RWPE2 (cell line): ENCODE measurements at places on chromosomes 13 and 19.
A peak's percentile ranks its signal among the peaks of the same experiment; 100 is the strongest.

DNA sequence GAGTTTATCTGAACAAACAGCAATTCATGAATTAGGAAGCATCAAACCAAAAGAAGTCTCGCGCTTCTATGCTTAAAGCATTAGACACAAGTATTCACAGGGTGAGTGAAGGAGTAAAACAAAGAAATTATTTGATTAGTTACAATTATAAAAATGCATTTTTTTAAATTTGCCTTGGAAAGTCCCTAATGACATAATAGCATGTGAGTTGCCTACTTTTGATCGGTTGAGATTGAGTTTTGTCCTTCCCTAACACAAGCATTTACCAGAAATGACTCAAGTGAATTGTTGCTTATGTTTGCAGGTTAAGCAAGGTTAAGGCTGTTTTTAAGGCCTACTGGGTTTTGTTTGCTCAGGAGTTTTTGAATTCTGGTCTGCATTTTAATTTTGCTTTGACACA, 389 bp upstream of the ZNF649 start:
- peaks cover 26% of the 10 kb centered on the region for H3K36me3 ChIP-seq
- H3K27ac ChIP-seq, result no peak overlapping the region
- H3K27me3 ChIP-seq, result no peaks in the 10 kb centered on the region
- DNase-seq, result no peak
- peak overlapping the region; percentile 62 for H3K4me3 ChIP-seq

DNA sequence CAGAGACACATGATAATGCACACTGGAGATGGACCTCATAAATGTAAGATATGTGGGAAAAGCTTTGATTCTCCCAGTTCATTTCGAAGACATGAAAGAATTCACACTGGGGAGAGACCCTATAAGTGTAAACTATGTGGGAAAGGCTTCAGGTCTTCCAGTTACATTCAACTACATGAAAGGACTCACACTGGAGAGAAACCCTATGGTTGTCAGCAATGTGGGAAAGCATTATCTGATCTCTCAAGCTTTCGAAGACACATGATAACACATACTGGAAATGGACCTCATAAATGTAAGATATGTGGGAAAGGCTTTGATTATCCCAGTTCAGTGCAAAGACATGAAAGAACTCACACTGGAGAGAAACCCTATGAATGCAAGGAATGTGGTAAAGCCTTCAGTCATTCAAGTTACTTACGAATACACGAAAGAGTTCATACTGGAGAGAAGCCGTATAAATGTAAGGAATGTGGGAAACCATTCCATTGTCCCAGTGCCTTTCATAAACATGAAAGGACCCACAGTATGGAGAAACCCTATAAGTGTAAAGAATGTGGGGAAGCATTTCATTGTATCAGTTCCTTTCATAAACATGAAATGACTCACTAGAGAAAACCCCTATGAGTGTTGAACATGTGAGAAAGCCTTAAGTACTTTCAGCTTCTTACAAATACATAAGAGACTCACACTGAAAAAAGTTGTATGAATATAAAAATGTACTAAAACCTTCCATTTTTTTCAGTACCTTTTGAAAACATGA, 14.7 kb downstream of the ZNF441 start:
- no peak overlapping the region for H3K27ac ChIP-seq
- H3K27me3 ChIP-seq, result no peaks in the 10 kb centered on the region
- no peak overlapping the region for H3K4me3 ChIP-seq
- H3K36me3 ChIP-seq, result peaks cover 48% of the 10 kb centered on the region
- no peaks in the 10 kb centered on the region for H3K4me1 ChIP-seq

GRCh38 chr19:2487842-2488241, 11.9 kb downstream of the GADD45B start:
- no peaks in the 10 kb centered on the region for H3K27me3 ChIP-seq
- no peak overlapping the region for H3K27ac ChIP-seq
- DNase-seq, result no peak
- H3K4me1 ChIP-seq, result peaks cover 14% of the 10 kb centered on the region
- H3K36me3 ChIP-seq, result no peaks in the 10 kb centered on the region

GRCh38 chr13:66503890-66504289, 726.2 kb downstream of the PCDH9 start:
- H3K4me1 ChIP-seq, result peaks cover 4% of the 10 kb centered on the region
- no peak overlapping the region for H3K27ac ChIP-seq
- H3K4me3 ChIP-seq, result no peak overlapping the region
- no peak for DNase-seq
- no peaks in the 10 kb centered on the region for H3K36me3 ChIP-seq
- H3K27me3 ChIP-seq, result no peaks in the 10 kb centered on the region

GRCh38 chr13:47594833-47595232, 406.2 kb downstream of the SUCLA2 start:
- no peak overlapping the region for H3K27ac ChIP-seq
- no peaks in the 10 kb centered on the region for H3K27me3 ChIP-seq
- no peak overlapping the region for H3K4me3 ChIP-seq
- H3K36me3 ChIP-seq, result no peaks in the 10 kb centered on the region
- H3K4me1 ChIP-seq, result no peaks in the 10 kb centered on the region

DNA sequence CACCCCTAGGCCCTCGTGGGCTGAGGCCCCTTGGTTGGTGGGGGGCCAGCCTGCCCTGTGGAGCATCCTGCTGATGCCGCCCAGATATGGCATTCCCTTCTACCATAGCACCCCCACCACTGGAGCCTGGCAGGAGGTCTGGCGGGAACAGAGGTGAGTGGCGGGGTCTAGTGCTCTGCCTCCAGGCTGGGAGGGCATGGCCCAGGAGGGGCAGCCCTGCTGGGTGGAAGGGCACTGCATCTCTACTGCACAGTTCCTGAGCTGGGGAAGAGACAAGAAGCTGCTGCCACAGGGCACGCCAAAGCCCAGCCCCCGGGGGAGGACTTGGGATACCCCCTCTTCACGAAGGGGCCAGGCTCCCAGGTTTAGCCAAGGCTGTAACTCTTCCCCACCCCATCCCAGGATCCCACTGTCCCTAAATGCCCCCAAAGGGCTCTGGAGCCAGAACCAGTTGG, 2.4 kb upstream of the KMT2B start:
- peaks cover 10% of the 10 kb centered on the region for H3K36me3 ChIP-seq
- no peaks in the 10 kb centered on the region for H3K27me3 ChIP-seq
- peak overlapping the region; percentile 73 for H3K4me3 ChIP-seq
- DNase-seq, result no peak
- H3K4me1 ChIP-seq, result no peaks in the 10 kb centered on the region
- no peak overlapping the region for H3K27ac ChIP-seq

DNA sequence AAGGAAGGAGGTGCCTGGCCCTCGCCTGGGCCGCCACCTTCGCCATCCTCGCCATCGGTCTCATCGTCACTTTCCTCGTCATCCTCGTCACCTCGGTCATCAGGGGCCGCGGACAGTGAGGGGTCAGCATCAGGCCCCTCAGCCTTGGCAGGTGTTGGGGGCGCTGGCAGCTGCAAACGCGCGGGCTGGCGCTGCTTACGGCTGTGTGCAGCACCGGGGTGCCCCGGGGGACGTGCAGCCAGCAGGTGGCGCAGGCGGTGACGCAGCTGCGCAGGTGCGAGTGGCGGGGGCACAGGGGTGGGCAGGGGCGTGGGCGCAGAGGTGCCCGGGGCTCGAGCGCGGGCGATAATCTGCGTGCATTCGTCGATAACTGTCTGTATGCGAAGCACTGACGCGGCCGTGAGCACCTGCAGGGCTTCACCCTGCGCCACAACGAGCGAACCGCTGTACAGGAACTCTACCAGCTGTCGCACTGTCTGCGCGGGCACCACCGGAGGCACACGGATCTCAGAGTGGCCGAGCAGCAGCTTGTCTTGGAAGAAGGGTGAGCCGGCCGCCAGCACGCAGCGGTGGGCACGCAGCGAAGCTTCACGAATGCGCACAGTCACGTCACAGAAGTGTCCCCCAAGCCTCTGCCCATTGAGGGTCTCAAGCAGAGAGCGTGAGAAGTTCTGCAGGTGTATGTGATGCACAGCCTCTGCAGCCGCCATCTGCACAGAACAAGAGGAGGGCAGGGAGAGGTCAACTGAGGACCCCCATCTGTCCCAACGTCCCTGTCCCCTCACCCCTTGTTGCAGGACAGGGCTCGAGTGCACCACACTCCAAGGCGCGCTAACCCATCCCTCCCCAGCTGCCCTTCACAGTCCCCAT, 2.4 kb downstream of the ZBTB45 start:
- DNase-seq, result no peak
- no peak overlapping the region for H3K4me3 ChIP-seq
- H3K4me1 ChIP-seq, result peaks cover 3% of the 10 kb centered on the region
- H3K36me3 ChIP-seq, result peaks cover 6% of the 10 kb centered on the region
- no peak overlapping the region for H3K27ac ChIP-seq

GRCh38 chr19:3346677-3347353, 19.6 kb upstream of the NFIC start:
- peaks cover 7% of the 10 kb centered on the region for H3K4me1 ChIP-seq
- no peaks in the 10 kb centered on the region for H3K36me3 ChIP-seq
- H3K27ac ChIP-seq, result peak overlapping the region; percentile 25
- no peaks in the 10 kb centered on the region for H3K27me3 ChIP-seq
- DNase-seq, result no peak

- no peak for DNase-seq
- peaks cover 43% of the 10 kb centered on the region for H3K36me3 ChIP-seq
- no peak overlapping the region for H3K4me3 ChIP-seq
- H3K4me1 ChIP-seq, result no peaks in the 10 kb centered on the region
- H3K27ac ChIP-seq, result no peak overlapping the region
Observed at GRCh38 chr19:18532168-18532890, 10.5 kb upstream of the ELL start.

GRCh38 chr13:44796597-44797490, 192.4 kb downstream of the NUFIP1 start:
- H3K4me3 ChIP-seq, result no peak overlapping the region
- no peaks in the 10 kb centered on the region for H3K27me3 ChIP-seq
- no peak overlapping the region for H3K27ac ChIP-seq
- H3K4me1 ChIP-seq, result peaks cover 6% of the 10 kb centered on the region
- no peaks in the 10 kb centered on the region for H3K36me3 ChIP-seq
- DNase-seq, result no peak

- no peak overlapping the region for H3K27ac ChIP-seq
- no peaks in the 10 kb centered on the region for H3K36me3 ChIP-seq
- no peak overlapping the region for H3K4me3 ChIP-seq
- no peaks in the 10 kb centered on the region for H3K27me3 ChIP-seq
Observed at GRCh38 chr13:79432992-79433391, 26.9 kb upstream of the RBM26 start.

DNA sequence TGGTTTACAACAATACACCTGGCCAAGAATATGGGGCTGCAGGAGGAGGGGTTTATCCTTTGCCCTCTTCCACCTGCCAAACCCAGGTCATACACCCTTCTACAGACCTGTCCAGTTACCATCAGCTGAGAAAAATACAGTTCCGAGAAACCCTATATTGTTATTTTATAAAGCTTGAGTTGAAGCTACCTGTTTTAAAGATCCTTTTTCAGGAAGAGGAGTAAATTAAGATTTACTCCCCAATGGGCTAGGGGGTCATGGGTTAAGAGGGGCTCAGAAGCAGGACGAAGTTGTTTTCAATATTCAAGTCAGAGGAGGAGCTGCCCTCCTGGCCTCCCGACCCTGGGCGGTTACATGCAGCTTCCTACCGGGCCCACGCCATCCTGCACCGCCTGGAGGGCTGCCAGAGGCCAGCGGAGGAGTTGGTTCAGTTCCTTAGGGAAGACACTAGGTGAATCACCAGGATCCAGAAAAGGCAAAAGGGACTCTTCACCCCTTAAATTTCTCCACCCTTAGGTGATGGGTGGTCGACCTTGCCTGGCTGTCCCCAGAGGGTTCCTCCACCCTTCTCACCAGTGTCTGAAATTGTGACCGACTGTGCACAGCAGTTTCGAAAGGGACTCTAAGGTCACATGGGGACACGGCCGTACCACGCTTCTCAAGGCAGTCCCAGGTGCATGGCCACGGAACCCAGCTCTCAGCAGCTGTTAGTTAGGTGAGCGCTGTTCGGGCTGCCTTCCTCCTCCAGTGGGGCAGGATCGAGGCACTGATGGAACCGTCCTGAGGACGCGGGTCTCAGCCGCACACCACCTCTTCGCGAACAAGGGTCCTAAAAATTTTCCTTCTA, 1.2 kb downstream of the GJB2 start:
- peaks cover 45% of the 10 kb centered on the region for H3K36me3 ChIP-seq
- H3K4me1 ChIP-seq, result peaks cover 40% of the 10 kb centered on the region
- H3K4me3 ChIP-seq, result peak overlapping the region; percentile 48
- no peak for DNase-seq

GRCh38 chr13:75812751-75813181, 176.6 kb downstream of the LMO7 start:
- H3K4me1 ChIP-seq, result no peaks in the 10 kb centered on the region
- no peak overlapping the region for H3K4me3 ChIP-seq
- H3K27ac ChIP-seq, result no peak overlapping the region

GRCh38 chr13:51523082-51523518, 61.2 kb upstream of the WDFY2 start:
- H3K36me3 ChIP-seq, result no peaks in the 10 kb centered on the region
- peak overlapping the region; percentile 67 for H3K27ac ChIP-seq
- H3K4me3 ChIP-seq, result no peak overlapping the region
- H3K4me1 ChIP-seq, result peaks cover 45% of the 10 kb centered on the region
- H3K27me3 ChIP-seq, result no peaks in the 10 kb centered on the region

DNA sequence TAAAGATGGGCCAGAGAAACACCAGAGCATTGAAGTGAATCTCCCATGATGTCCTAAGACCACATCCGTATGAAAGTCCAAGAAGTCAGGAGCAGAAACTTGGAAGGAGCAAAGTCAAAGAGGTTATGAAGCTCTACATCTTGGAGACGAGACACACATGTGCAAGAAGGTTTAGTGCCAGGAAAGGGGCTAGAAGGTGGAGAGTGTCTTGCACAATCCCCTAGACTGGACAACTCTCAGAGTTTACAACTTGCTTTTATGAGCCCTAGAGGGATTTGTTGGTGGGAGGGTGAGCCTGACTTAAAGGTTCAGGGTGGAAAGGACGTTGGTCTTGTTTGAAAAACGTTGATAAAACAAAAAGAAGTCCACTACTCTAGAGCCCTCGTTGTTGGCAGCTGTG, 150.6 kb downstream of the GPC6 start:
- no peak overlapping the region for H3K4me3 ChIP-seq
- no peaks in the 10 kb centered on the region for H3K27me3 ChIP-seq
- no peaks in the 10 kb centered on the region for H3K4me1 ChIP-seq
- no peaks in the 10 kb centered on the region for H3K36me3 ChIP-seq
- H3K27ac ChIP-seq, result no peak overlapping the region
- DNase-seq, result no peak

- H3K36me3 ChIP-seq, result no peaks in the 10 kb centered on the region
- H3K4me3 ChIP-seq, result no peak overlapping the region
- no peaks in the 10 kb centered on the region for H3K27me3 ChIP-seq
- H3K27ac ChIP-seq, result no peak overlapping the region
- no peak for DNase-seq
- peaks cover 19% of the 10 kb centered on the region for H3K4me1 ChIP-seq
Observed at GRCh38 chr13:78326633-78327032, 276.7 kb downstream of the POU4F1 start.

DNA sequence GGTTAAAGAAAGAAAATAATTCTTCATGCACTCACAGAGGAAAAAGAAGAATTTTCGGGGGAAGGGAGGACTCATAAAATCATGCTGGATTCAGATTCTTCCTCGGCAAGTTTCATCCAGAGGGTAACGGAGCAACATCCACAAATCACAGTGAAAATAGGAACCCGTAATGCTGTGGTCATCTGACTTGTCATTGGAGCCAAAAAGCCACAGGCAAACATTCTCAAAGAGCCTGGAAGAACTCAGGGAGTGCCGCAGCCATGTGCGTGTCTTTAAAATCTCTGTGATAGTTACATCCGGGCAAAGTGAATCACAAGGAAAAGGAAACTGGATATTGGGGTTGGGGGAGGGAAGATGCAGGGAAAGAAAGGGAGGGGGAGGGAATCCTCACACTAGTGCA, 33.0 kb upstream of the VSTM2B start:
- no peaks in the 10 kb centered on the region for H3K4me1 ChIP-seq
- H3K4me3 ChIP-seq, result no peak overlapping the region
- no peaks in the 10 kb centered on the region for H3K36me3 ChIP-seq
- peaks cover 4% of the 10 kb centered on the region for H3K27me3 ChIP-seq
- DNase-seq, result no peak
- no peak overlapping the region for H3K27ac ChIP-seq
